ENCODE measurements at places on chromosomes 5 and 9.

DNA sequence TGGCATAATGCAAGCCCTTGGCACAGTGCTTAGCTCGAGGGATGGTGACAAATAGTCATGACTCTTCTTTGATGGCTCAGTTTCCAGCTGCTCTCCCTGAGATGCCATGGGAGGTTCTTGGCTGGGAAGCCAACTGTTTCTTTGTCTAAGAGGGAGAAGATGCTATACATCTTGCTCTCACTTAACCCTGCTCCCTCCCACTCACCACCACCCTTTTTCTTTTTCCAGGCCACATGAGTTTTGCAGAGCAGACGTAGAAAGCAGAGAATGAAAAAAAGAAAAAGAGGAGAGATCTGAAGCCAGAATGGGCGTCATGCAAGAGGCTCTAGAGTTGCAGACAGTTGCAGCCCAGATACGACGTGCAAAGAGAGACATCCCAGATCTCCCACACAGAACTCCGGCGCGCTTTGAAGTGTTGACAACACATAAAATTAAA, 160.5 kb downstream of the FGF18 start:
- no peak for DNase-seq

GRCh38 chr5:135303582-135304173, 95.4 kb downstream of the MACROH2A1 start:
- no peak for DNase-seq

DNA sequence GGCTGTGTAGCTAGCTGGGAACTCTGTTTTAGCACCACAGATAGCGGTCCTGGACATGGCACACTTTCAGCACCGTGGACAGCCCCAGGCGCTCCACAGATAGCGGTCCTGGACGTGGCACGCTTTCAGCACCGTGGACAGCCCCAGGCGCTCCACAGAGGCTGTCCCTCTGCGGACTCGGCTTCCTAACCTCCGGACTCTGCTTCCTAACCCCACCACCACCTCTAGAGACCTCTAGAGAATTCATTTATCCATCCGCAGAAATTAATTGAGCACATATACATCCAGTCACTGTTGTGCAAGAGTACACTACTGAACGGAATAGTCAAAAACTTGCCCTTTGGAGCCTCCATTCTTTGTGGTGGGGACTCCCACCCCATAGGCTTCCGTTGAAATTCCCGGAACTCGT, 27.4 kb downstream of the UNC5A start:
- peak; percentile 89 for DNase-seq

GRCh38 chr5:56807679-56808078, 7.7 kb upstream of the MAP3K1 start:
- no peak for DNase-seq

Measured in upper lobe of left lung (tissue), 6 donors.